WTC11 (cell line): ENCODE measurements at places on chromosomes 7 and 10.

GRCh38 chr10:124989526-124989925 is 47.6 kb downstream of the ZRANB1 start:
- no peak for DNase-seq

GRCh38 chr10:18230794-18231193 is 90.6 kb downstream of the CACNB2 start:
- no peak for DNase-seq

GRCh38 chr7:82631998-82632397 is 188.4 kb upstream of the CACNA2D1 start:
- no peak for DNase-seq

DNA sequence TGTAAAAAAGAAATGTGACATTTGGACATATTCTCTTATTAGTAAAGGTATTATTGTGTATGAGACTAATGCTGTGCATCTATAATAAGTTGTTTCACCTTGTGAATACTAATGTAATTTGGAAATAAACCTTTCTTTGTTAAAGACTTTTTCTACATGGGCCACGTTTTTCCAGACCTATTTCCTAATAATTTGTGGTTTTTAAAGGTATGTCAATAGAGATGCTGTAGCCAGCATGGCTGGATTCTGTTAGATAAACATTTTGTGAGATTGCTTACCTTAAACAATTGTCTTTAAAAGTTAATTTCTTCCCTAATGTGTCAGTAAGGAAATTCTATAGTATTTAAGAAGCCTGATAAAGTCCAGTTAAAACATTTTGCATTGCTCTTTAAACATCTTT is 56.0 kb downstream of the KAT6B start:
- DNase-seq = no peak

DNA sequence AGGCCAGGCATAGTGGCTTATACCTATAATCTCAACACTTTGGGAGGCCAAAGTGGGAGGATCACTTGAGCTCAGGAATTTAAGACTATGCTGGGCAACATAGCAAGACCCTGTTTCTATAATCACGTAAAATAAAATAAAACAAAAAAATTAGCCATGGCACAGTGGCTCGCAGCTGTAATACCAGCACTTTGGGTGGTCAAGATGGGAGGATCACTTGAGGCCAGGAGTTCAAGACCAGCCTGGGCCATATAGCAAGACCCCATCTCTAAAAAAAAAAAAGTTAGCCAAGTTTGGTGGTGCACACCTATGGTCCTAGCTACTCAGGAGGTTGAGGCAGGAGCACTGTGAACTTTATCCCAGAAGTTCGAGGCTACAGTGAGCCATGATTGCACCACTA is 30.9 kb downstream of the DNA2 start:
- DNase-seq = no peak

GRCh38 chr7:94366832-94367231 is 27.9 kb upstream of the COL1A2 start:
- no peak for DNase-seq

- DNase-seq = no peak
These were observed 143.9 kb downstream of the LSM5 start for GRCh38 chr7:32346253-32346652.

DNA sequence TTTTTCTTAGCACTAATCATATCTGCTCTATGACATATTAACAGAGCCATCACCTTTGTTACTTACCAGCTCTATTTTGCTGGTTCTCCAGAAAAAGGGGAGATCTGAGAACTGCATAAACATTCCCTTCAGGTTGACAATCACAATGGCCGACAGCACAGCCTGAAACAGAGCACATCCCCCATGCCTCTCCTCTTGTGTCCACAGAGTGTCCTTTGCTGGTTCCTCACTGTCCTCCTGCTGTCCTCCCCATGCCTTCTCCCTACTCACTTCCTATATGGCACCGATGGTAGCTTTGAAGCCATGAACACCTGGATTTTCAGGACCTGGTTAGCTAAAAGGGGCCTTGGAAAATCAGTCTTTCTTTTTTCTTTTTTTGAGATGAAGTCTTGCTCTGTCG is 41.8 kb downstream of the PSMC2 start:
- DNase-seq = no peak

DNA sequence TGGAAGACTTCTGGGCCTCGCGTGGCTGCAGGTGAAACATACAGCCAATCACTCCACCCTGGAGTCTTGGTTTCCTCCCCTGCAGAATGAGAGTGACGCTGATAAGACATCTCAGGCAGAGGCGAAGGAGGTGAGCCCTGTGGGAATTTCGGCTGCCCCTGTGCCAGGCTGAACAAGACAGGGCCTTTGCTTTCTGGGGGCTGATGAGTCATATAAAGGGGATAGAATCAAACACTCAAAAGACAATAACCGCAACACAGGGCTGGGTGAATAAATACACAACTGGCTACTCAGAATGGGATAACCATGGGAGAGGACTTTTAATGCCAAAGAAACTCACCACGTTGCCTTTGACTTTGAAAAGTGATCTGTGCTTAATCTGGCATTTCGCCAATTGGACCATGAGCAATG is 143.8 kb downstream of the KCNMA1 start:
- no peak for DNase-seq

GRCh38 chr10:3468919-3469638 is 296.5 kb upstream of the PITRM1 start:
- no peak for DNase-seq

- DNase-seq = no peak
These were observed 427.9 kb upstream of the CELF2 start for GRCh38 chr10:10589540-10590303.

- no peak for DNase-seq
These were observed at the start of gene GSDME for GRCh38 chr7:24757353-24758275. Gene GSDME, minus strand, starts transcription at chr7:24757464. Its CDS starts 7,690 bp downstream, at chr7:24749774.

GRCh38 chr10:110170142-110170971 is 37.0 kb upstream of the MXI1 start:
- DNase-seq = no peak

DNA sequence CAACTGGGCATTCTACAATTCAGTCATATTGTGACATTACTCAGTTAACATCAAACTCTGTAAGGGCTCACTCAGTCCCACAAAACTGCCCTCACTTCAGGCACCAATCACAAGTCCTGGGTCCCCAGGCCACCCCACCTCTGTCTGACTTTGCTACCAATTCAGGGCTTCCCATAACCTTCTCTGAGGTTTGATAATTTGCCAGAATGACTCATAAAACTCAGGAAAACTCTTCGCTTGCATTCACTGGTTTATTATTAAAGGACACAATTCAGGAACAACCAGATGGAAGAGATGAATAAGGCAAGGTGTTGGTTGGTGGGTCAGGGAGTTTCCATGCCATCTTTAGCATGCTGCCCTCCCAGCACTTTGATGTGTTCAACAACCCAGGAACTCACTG is 41.3 kb downstream of the AVL9 start:
- no peak for DNase-seq

- DNase-seq = peak; percentile 57
These were observed 86.6 kb downstream of the FRMD4A start for GRCh38 chr10:14244147-14244546.
